Suppressor macrophage treated with lipopolysaccharide for 4 hours (primary cell): ENCODE measurements at places on chromosomes 2 and 18.

DNA sequence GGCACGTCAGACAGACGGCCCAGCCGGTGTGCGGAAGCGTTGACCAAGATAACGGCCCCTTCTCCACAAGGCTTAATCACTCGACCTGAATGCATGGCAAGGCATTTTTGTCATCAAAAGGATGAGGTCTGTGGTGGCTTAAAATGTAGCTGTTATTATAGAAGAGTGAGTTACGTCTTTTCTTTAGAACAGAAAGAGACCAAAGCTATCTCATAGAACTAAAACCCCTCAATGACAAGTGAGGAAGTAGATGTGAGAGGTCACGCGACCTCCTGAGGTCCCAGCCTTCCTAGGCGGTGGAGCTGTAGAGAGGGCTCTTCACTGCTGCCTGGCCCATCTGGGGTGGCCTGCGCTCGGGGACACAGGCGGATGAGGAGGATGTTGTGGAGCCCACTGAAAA, 75.7 kb downstream of the LDLRAD4 start:
- no peak for DNase-seq

- DNase-seq, result no peak
Observed at GRCh38 chr2:221883976-221884375, 311.9 kb upstream of the EPHA4 start.

DNA sequence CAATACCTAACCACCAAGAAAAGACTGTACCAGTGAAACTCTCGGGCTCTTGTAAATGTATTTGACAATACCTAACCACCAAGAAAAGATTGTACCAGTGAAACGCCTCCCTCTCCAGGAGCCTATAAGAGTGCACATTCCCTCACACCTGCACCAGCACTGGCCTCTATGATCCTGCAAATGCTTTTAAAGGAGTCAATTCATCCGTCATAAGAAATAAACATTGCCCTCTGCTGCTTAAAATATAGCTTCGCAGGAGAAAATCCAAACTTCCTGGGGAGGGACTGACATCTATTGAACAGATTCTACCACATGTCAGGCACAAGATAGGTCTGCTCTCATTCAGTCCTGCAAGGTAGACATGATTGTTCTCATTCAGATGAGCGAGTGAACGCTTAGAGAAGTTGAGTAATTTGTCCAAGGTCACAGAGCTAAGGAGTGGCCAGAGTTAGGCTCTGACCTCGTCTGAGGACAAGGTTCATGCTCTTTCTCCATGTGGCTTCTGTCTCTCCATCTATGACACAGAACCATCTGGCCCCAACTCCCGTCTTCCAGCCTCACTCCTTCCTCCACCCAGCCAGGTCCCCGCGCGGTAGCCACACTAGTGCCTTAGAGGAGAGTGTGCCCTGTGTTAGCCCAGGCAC, 38.7 kb downstream of the MCFD2 start:
- peak; percentile 52 for DNase-seq

DNA sequence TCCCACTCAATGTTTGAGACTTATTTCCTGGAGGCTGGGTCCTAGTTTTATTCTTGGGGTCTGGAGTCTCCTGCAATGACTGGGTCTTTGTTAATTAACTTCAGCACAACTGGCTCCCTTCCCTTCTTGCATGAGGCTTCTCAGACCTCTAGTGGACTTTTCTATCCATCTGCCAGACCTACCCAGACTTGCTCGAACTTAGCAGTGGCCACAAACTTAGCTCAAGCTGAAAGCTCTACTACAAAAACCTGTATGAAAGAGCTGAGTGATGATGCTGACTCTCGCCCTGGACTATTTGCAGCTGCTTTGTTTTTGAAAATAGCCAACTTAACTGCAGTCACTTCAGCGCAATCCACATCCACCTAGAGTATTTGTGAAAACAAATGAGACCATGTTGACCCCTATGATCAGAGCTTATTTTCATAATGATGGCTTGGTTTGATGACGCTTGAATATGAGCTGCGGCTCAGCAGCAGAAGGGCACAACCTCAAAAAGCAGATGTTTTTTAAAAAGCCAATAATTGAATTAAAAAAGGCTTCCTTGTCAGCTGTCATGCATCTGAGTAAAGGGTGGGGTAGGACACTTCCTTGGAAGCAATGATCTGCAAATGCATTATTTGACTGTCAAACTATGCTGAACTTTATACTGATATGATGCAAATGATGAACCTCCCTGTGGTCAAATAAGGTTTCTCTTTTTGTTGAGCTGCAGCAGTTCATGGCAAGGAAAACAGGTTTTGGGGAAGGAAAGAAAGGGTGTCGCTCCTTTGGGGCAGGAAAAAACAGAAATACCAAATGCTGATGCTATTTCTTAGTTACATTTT, 10.6 kb upstream of the ANXA4 start:
- no peak for DNase-seq

DNA sequence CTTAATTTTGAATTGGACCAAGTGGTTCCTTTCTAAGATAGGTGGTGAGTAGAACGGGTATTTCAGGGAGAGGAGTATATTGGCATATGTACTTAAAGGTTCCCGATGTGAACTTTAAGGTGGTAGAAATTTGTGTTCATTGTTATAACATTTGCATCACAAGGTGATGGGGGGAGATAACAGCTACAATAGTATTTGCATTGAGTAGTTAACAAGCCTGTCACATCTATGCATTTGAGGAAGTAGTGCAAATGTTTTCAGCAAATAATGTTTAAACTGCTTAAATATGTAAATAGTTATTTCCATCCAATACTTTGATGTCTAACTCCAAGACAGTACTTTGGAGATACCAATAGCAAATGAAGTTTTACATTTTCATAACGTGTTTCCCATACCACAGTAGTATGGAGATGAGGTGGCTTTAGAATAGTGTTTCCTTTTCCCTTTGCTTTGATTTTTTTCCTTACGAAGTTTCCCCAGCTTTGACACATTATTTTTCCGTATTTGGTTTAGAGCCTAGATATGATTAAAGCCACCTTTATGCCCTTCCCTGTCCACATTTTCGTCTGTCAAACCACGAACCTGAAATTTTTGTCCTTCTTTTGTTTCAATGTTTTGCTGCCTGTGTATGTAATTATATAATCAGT, 46.6 kb downstream of the VAPA start:
- DNase-seq, result no peak

GRCh38 chr2:36455788-36456187, 100.2 kb downstream of the CRIM1 start:
- no peak for DNase-seq

DNA sequence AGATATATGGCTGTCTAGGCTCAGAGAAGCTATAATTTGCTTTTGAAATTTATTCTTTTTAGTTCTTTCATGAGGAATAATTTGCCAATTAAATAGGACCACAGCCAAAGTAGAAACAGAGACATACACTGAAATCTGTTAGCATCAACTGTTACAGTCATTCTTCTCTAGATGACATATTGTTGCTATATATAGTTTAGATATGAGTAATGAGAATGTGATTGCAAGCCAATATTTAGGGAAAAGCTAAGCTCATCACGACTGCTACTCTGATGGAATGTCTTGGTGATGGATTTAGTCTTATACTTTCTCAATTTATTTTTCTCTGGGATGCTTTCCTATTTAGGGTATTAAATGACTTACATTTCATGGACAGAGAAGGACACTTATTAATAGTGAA, 259.1 kb downstream of the LNPK start:
- DNase-seq, result no peak

- no peak for DNase-seq
Observed at GRCh38 chr2:7020939-7021470, 103.8 kb downstream of the RNF144A start.
